Liver (tissue), 10 donors: ENCODE measurements at places on chromosomes 2 and 18. TPM values are rescaled to one million over a fixed set of nuclear protein-coding genes. Genes with fewer than 3 reads are reported as not detected.

Gene MC2R
- total RNA-seq, result not detected

- no peak for DNase-seq
Observed at GRCh38 chr2:57402755-57403154, 643.9 kb upstream of the VRK2 start.

Gene GCG
- total RNA-seq, result not detected

DNA sequence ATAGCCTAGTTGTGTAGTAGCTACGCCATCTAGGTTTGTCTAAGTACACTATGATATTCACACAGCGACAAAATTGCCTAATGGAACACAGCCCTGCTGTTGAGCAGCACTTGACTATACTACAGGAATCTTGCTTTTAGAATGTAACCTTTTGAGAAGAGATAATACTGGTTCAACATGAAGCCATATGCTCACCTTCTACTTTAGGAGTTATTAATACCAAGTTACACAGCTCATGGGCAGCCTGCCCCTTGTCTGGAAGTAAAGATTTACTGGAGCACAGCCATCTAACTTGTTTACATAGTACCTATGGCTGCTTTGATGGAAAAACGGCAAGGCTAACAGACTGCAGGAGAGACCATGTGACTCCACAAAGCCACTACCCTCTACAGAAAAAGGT lies 174.8 kb downstream of the DYM start:
- no peak for DNase-seq

GRCh38 chr18:12921178-12921577 lies 26.6 kb upstream of the SEH1L start:
- DNase-seq, result no peak

GRCh38 chr18:7890075-7890474 lies 323.0 kb downstream of the PTPRM start:
- DNase-seq, result no peak

- no peak for DNase-seq
Observed at GRCh38 chr2:18677280-18677679, 87.9 kb upstream of the NT5C1B start.

Gene NEURL3
- 3.4 TPM for total RNA-seq

DNA sequence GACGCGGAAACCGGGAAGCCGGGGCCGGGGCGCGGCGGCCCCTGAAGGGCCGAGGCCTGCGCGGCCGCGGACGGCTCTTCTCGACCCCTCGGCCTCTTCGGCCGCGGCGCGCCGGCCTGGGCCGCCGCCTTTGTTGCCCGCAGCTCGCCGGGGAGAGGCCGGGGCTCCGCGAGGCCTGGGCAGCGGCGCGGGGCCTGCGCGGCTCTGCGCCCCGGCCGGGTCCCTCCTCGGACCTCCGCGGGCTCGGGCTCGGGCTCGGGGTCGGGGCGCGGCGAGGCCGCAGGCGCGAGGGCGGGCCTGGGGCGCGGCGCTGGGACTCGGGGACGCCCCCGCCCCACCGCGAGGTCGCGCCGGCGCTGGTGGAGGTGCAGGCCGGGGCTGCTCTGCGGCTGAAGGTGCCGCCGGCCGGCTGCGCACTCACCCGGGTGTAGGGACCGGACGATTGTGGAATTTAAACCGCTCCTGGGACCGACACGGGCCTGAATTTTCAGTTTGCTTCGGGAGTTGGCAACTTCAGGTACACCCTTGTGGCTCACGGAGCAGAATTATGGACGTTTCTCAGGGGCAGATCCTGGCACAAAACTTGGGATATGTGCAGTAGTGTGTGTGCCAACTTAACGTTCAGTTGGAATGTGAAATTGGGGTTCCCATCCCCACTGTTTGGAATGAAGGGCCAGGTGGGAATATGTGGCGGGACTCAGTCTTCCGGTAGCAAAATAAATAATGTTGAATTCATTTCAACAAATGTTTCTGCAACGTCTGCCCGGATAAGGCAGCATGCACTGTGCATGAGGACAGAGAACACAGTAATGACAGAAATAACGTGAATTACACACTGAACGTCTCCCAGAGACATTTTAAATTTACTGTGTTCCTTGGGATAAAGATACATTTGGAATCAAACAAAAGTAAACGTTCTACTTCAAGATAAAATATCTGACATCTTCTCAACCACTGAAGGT lies 787 bp downstream of the SOCS6 start:
- peak; percentile 60 for DNase-seq

GRCh38 chr2:68059784-68060525 lies 2.8 kb downstream of the C1D start:
- no peak for DNase-seq

Gene SIX3
- not detected for total RNA-seq

Gene RPRD1A
- total RNA-seq, result 20.5 TPM

Gene BIN1
- total RNA-seq, result 16.7 TPM

Gene HOXD4
- not detected for total RNA-seq

Gene RFTN2
- 4.2 TPM for total RNA-seq

DNA sequence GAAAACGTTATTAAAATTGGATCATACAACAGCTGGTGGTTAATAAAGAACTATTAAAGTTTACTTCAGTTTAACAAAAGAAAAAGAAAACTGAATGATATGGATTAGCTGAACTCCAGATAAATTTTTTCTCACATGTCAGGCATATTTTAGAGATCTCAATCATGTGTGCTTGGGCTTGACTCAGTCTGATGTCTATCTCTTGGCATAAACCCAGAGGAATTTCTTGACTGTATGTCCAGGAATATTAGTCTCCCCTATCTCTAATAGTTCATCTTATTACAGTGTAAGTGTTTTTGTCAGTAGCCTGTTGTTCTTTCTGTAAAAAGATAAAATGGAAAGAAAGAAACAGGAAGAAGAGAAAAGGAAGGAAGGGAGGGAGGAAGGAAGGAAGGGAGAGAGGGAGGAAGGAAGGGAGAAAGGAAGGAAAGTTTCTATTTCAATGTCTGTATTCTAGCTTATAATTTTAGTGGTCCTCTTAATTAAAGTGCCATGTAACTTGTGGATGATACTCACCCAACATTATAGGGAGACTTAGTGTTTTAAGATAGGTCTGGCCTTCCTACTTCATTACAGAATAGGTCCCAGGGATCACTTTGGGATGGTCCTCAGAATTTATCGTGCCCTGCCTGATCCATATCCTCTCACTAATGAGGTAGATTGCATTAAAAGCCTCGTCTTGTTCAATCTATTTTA lies 99.7 kb upstream of the UGP2 start:
- no peak for DNase-seq

Gene ANKRD44
- 7.2 TPM for total RNA-seq

- no peak for DNase-seq
Observed at GRCh38 chr18:74589021-74589420, 8.6 kb upstream of the ZNF407 start.

- no peak for DNase-seq
Observed at GRCh38 chr2:156430980-156431358, 5.2 kb upstream of the GPD2 start.

GRCh38 chr2:164810843-164811242 lies 30.8 kb downstream of the COBLL1 start:
- no peak for DNase-seq

DNA sequence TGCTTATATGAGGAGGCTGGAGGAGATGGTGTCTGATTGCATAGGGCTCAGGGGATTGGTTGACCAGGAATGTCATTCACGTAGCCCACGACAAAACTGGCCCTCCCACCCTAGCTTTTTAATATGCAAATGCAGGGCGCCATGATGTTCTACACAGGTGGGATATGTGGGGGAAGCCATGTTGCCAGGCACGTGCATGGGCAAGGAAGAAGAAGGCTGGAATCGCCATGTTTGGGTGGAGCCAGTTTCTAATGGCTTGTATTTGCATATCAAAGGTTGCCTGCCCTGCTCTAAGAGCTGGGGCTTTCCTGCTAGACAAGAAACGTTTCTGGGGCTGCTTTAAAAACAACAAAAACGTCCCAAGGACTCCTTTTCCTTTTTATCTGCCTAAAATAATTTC lies 26.5 kb upstream of the LINC00305 start:
- DNase-seq, result no peak

GRCh38 chr18:70405052-70405451 lies 116.2 kb downstream of the SOCS6 start:
- DNase-seq, result no peak
